ENCODE measurements at places on chromosomes 6 and 20.
A peak's percentile ranks its signal among the peaks of the same experiment; 100 is the strongest.

GRCh38 chr6:83804886-83805285 is 48.3 kb upstream of the RIPPLY2 start:
- no peak for ATAC-seq

- no peak for ATAC-seq
Observed at GRCh38 chr6:38697846-38698245, 5.1 kb downstream of the GLO1 start.

GRCh38 chr6:49978332-49979226 is 9.2 kb upstream of the DEFB113 start:
- ATAC-seq, result no peak

DNA sequence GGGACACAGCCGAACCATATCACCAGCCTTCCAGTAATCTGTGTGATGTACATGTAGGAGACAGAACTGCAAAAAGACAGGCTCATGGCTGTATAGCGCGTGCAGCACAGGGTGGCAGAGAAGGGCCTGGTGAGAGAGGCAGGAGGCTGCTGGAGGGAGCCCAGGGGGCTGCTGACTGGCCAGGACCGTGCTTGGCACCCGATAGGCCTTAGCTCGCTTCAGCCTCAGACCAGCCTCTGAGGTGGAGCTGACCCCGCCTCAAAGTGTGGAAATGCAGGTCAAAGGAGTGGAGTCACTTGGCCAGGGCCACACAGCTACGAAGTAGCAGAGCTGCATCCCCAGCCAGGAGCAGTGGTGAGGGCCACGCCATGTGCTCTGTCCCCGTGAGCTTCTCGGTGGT is 707.6 kb downstream of the QKI start:
- ATAC-seq, result no peak

DNA sequence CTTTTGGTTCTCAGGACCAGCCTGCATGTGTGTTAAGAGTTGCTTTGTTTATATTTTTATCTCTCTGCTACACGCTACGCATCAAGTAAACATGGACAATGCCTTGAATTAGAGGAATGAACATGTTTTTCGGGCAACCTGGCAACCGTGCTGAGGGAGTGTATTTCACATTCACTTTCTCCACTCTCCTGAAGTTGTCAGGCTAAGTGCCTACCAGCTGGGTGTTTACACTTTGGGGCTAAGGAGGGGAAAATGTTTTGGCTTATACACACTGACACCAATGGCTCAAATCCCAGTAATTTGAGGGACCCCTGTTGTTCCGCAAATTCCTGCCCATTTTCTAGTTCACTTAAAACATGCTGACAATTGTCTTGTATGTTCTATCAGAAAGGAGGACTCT is 141.5 kb upstream of the PDE7B start:
- ATAC-seq, result no peak

GRCh38 chr20:63831646-63831992 is 555 bp upstream of the ZBTB46 start:
- ATAC-seq, result no peak

DNA sequence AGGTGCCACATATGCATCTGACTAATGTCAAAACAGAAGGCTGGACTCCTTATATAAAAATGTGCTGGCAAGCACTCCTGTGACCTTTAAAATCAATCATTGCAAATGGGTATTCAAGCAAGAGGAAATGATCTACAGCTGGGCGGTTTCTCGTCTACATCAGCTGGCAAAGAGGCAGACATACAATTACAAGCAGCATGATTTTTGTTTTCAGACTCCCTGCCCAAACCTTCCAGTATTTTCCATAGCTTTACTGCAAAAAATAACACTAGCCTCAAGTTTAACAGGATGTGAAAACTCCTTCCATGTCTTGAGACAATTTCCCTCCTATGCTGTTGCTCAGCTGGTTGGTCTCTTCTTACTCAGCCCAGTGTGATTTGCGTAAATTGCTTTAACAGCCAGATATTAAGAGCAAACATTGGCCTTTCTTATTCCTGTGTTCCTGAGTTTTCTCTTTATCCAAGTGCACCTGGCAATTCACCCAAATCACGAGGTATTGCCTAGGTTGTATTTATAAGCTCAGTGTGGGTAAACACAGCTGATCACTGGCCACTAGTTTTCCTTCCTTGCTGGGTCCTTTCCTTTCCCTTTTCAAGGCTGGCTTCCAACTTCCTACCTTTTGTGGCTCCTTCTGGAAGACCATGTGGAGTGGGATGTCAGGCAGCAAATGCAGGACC is 130.4 kb downstream of the MOXD1 start:
- no peak for ATAC-seq

DNA sequence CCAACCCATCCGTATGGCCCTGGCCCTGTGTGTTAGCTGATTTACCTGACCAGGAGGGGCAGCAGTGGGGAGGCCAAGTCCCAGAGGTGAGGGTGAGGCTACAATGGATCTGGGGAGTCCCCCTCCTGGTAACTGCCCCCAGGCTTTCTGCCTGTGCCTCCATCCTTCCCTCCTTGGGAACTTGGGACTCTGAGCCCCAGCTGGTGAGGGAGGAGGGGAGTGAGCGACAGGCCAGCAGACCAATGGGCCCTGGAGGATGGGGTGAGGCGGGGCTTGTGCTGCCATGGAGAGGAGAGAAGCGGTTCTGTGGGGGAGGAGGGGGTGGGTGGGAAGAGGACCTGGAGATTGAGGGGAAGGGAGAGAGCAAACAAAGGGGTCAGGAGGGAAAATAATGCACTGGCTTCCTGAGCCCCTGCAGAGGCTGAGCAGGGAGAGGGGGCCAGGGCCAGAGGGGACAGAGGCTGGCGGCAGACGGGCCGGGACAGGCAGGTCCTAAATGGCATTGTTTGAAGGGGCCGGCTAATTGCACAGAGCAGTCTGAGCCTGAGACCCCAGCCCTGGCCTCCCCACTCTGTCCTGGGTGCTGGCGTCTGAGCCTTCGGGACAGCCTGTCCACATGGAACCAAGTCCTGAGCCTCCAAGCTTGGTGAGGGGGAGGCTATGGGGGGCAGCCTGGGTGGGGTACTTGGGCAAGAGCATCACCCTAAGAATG is 17.5 kb downstream of the DNMT3B start:
- ATAC-seq, result no peak

DNA sequence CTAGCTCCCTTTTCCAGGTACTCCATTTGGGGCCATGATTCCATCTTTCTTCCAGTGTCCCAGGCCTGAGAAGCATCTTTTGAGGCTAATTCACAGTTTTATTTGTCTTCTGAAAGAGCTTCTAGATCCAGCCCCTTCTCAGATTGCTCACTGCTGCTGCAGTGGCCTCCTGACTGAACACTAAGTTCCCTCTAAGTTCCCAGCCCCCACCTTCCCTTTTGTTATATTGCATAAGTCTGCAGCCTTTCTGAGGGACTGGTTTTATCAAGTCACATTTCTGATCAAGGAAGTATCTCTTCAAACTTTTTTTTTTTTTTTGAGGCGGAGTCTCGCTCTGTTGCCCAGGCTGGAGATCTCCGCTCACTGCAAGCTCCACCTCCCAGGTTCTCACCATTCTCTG is 10.7 kb downstream of the MAPRE1 start:
- ATAC-seq, result no peak

DNA sequence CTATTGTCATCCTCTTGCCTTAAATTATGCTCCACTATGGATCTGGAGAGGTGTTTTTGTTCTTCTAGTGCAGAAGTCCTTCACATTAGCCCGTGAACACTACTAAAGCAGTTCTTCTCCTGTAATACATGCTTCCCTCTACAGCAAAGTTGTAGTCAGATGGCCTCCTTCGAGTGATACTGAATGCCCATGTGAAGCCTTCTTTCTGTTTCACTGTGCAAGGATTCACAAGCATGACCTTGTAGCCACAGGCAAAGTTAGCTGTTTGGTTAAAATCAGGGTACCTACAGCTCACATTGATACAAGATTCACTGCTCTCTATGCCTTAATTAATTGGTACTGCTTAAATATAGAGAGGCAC is 47.6 kb downstream of the ARHGAP18 start:
- ATAC-seq, result no peak

- peak; percentile 85 for ATAC-seq
Observed at GRCh38 chr6:56890683-56891429, 64.1 kb upstream of the BEND6 start.

GRCh38 chr6:56637640-56638039 is 5.0 kb downstream of the DST start:
- ATAC-seq, result no peak

DNA sequence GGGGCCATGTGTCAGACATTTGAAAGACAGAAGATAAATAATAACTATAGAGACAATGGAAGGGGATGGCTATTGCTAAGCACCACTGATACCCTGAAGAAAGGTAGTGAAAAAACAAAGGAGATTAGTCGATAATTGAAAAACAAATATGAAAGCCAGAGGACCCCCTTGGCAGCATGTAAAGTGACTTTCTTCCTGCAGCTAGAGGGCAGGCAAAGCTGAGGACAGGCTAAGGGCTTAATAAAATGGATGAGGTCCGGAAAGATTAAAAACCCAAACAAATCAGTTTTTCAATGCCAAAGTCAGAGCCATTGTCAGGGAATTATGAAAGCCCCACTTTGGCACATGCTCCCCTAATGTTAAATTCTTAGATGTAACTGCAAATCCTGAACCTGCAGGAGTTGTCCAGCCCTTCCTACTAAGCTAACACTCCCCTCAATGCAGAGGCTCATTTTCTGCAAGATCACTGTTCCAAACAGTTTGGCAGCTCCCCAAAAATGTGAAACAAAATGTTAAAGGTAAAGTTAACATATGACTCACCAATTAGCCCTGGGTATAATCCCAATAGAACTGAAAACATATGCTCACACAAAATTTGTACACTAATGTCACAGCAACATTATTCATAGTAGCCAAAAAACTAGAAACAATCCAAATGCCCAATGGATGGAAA is 1177.9 kb downstream of the GRIK2 start:
- ATAC-seq, result no peak

DNA sequence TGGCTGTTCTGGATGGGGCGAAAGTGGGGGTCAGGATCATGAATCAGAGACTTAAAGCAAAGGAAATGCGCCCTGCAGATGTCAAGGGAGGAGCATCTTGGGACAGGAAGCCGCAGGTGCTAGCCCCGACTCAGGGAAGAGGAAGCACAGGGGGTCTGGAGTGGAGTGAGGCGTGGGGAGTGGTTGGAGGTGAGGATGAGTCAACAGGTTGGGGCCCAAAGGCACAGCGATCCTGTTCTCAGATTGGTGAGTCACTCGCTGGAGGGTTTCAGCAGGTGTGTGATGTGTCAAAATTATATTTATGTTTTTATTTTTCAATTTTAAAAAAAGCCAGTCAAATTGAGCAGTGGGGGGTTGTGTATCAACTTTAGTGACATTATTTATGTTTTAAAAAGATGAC is 19.0 kb downstream of the PACSIN1 start:
- ATAC-seq, result peak; percentile 98

GRCh38 chr6:96212066-96212465 is 196.3 kb downstream of the FUT9 start:
- ATAC-seq, result no peak

DNA sequence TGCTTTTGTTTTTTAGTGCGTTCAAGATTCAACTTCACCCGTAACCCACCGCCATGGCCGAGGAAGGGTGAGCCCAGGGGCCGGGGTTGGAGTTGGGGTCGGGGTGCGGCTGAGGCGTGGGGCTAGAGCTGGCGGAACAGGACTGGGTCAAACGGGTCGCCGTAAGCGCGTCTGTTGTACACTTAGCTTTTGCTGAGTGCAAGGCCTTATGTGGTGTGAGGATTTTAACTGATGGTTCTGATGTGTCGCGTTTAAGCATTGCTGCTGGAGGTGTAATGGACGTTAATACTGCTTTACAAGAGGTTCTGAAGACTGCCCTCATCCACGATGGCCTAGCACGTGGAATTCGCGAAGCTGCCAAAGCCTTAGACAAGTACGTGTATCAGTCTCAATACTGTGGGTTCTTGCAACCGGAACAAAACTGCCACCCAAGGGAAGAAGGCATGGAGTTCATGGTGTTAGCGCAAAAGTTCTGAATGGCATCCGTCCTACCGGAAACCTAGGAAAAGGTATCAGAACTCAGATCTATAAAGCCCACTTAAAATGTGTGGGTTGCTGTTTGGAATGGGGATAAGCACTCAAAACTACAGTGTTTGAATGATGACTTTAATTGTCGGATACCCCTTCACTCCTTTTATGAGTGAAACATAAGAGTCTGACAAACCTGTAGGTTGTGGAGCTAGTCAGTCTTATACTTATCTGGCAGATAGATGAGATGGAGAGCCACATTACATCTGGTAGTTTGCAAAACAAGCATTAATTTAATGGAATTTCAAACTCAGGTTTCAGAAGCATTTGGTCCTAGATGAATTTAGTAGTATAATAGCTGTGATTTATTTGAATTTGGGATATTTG is 574 bp downstream of the RPS12 start:
- peak; percentile 4 for ATAC-seq

GRCh38 chr6:22333802-22334201 is 37.0 kb upstream of the PRL start:
- no peak for ATAC-seq

GRCh38 chr6:107409942-107410341 is 49.4 kb downstream of the PDSS2 start:
- no peak for ATAC-seq

DNA sequence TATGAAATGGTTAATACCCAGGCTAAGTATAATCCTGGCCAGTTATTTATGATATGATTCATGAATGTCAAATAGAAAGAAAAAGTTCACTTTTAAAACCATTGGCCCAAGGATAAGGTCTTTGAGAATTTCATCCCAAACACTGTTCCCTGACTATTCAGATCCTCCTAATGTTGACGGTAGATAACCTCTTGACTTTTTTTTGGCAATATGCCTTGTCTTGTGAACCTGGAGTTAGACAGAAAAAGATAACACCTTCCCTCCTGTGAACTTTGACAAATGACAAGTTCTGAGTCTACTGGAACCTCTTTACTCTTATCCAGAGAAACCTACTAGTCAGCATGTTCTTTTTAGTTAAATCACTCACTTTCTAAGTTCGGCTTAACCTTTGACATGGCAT is 166.8 kb upstream of the PREP start:
- ATAC-seq, result no peak

- no peak for ATAC-seq
Observed at GRCh38 chr6:130755368-130756034, 71.7 kb upstream of the SMLR1 start.

DNA sequence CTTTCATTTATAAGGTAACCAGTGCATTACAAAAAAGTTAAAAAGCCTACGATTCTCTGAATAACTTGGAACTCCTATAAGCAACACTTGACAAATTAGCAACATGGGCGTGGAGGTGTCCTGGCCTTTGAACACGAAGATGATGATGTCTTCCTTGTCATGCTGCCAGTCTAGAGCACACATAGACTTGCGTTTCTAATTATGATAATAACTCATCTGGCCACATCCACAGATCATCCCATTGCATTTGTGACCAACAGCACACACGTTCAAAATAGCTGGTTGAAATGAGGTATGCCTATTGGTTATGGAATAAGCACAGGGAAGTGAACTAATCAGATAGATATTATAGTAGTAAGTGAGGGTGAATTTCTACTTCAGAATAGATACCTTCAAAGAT is 608.9 kb downstream of the PRKN start:
- ATAC-seq, result no peak

Data from activated CD4-positive, CD25-positive, alpha-beta regulatory T cell treated with anti-CD3 and anti-CD28 coated beads, Interleukin-2, amount 50 U/mL, for 24 hours (primary cell).